KBM-7 (cell line): ENCODE measurements at places on chromosomes 1 and 21.

GRCh38 chr1:232951180-232951579 lies 769 bp downstream of the NTPCR start:
- DNase-seq: peak; percentile 44

DNA sequence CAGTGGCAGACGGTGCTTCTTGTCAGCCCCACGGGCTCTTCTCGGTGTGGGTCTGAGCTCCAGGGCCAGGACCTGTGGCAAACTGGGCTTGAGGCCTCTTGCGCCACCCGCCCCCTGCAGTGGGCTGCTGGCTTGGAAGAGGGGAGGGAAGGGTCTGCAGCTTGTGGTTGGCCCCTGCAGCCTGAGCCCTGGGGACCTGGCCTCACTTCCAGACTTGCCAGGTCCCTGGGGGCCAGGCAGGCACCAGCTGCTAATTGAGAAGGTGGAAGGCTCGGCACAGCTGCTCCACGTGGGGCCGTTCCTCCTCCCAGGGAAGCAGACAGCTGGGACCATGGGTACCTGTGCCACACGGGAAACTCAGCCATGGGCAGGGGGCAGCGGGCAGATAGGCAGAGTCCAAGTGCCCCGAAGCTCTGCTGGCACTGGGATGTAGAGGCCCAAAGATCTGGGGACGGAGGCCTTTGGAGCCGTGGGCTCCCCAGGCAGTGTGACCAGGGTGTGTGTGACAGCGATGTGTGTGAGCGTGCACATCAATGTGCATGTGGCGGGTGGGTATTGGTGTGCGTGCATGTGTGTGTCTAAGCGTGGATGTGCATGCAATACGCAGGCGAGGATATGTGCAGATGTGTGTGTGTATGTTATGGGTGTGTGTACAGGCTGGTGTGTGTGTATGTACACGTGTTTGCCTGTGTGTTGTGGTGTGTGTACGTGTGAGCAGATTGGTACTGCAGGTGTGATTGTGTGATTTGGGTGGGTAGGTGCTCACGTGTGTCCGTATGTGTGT lies 39.3 kb downstream of the TP73 start:
- no peak for DNase-seq

- DNase-seq: no peak
Measured at GRCh38 chr1:209620487-209620884, 31.7 kb downstream of the LAMB3 start.

DNA sequence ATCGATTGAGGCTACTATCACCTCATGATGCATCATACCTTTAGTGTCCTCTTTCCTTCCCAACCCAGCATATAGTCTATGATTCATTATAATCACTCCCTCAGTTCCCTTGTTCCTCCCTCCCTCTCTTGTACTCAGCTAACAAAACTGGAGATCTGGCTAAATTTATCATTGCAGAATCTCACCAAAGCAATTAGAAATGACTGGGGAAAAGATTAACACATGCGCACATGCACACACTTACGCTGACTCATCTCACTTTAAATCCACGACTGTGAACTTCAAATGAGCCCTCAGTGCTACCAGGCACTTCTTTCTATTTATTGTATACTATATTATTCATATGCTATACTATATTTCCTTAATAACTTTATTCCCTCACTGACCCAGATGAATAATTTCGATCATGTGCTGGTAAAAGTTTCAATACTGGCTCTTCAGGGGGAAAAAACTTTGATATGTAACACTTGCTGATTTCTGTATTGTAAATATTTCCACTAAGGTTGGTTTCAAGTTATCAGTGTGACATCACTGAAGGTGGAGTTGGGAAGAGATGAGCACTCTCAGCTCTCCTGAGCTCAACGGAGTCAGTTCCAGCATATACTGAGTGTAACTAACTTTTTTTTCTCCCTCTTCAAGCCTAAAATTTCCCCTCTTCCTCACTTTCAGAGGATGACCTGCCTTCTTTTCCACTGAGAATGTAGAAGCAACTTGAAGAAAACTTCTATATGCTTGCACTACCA lies 613.7 kb upstream of the B3GALT2 start:
- peak; percentile 3 for DNase-seq

DNA sequence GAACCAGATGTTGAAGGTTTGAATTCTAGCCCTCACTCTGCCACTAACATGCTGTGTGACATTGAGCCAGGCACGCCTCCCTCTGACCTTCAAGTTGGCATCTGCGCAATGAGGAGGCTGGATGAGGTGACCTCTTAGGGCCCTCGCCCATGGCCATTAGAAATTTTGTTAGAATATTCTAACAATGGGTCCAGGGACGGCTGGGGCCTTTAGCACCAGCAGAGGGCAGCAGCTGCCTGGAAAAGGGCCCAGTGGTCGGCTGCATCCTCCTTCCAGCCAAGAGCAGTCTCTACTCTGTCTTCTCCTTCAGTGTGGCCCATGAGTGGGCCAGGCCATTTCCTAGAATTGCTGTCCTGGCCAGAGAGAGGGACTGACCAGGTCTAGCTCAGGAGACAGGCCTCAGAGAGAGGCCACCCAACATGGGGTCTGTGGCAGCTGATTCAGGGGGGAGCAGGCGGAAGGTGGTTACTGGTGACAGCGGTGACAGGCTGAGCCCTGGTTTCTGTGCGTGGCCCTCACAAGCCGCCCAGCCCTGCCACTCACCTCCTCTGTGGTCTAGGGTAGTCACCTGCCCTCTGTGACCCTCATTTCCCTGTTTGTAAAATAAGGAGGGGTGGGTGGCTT lies 101.3 kb upstream of the ACTL8 start:
- peak; percentile 44 for DNase-seq

DNA sequence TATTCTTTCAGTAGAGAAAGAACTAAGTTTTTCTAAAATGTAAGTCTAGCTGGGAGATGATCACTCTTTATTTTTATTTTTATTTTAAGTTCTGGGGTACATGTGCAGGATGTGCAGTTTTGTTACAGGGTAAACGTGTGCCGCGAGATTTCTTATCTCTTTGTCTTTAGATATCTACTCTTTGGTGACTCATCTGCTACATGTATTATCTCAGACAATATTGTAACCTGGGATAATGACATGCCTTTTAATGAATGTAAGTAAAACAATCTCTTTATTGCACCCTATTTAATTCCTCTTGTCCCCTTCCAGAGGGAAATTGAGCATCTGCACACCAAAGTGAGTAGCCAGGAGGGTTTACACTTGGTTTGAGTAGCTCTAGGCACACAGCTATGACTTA lies 9.4 kb downstream of the CR2 start:
- no peak for DNase-seq

DNA sequence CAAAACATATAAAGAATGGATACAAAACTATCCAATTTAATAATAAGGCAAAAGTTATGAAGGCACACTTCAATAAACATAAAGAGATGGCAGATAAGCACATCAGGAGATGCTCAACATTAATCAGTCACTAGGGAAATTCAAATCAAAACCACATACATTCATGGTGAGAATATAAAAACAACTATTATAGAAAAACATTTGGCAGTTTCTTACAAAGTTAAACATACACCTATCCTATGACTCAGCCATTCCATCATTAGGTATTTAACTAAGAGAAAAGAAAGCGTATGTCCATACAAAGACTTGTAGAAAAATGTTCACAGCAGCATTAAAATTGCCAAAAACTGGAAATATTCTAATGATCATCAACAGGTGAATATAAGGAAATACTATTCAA lies 44.3 kb downstream of the KIFAP3 start:
- no peak for DNase-seq
